ENCODE measurements at places on chromosomes 4 and X.

- no peak for DNase-seq
Measured at GRCh38 chrX:17024886-17025285, 78.4 kb downstream of the REPS2 start.

- peak; percentile 24 for DNase-seq
Measured at GRCh38 chr4:10173037-10173753, 56.6 kb upstream of the WDR1 start.

- no peak for DNase-seq
Measured at GRCh38 chrX:121958886-121959285, 911.5 kb downstream of the GLUD2 start.

GRCh38 chr4:133812236-133812635, 389.4 kb downstream of the PABPC4L start:
- DNase-seq, result no peak

GRCh38 chrX:53086464-53086863, 4.3 kb downstream of the TSPYL2 start:
- peak; percentile 65 for DNase-seq

GRCh38 chrX:20522420-20522819, 255.7 kb upstream of the RPS6KA3 start:
- DNase-seq, result no peak

DNA sequence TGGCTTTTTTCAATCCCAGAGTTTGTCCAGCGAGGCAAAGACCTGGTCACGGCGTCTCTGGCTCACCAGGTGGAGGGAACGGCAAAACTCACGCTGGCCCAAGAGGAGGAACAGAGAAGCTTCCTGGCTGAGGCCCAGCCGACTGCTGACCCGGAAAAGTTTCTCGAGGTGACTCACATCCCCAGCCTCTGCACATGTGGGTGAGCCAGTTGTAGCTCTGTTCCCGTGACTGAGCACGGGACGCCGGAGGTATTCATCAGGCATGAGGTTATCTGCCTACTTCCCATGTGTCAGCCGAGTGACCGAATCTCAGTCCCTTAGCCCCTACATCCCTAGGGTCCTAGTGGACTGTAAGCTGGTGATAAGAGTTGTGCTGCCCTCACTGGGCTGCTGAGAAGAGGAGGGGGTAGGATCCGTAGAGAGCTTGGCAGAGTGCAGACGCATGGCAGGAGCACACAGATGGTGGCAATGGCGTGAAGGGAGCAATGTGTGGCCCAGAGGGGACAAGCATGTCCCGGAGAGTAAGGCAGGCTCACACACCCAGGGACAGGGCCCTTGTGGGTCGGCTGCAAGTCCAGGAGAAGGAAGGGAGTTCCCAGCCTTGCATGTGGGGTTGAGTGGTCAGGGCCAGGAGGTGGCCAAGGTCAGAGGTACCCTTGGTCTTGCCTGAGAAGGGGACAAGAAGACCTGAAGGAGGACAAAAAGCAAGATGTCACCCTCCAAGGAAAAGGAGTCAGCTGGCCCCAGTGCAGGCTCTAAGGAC, 42.9 kb downstream of the EVC start:
- peak; percentile 82 for DNase-seq

DNA sequence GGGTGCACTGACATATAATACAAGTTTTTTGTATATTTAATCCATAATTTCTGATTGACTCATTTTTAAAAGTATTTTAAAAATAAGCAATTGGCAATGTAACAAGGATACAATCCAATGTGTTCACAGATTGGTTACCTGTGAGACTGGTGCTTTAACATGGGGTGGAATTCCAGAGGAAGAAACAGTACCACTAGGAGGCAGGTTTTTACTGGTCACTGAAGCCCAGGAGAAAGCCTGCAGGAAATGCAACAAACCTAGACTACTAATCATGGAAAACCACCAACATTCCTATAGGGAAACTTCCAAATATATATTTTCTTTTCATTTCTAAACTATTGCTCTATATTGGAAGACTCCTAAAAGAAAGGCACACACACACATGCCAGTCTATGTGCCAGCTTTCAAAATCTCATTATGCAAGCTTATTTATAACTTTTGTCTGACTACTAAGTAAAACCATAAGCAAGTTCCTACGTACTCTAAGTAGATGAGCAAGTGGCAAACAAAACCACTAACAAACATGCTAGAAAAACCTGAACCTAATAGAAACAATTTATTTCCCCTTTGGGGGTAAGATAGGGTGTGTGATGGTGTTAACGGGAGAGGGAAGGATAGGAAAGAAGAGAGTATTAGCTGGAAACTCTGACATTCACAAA, 19.2 kb downstream of the G3BP2 start:
- peak; percentile 45 for DNase-seq

DNA sequence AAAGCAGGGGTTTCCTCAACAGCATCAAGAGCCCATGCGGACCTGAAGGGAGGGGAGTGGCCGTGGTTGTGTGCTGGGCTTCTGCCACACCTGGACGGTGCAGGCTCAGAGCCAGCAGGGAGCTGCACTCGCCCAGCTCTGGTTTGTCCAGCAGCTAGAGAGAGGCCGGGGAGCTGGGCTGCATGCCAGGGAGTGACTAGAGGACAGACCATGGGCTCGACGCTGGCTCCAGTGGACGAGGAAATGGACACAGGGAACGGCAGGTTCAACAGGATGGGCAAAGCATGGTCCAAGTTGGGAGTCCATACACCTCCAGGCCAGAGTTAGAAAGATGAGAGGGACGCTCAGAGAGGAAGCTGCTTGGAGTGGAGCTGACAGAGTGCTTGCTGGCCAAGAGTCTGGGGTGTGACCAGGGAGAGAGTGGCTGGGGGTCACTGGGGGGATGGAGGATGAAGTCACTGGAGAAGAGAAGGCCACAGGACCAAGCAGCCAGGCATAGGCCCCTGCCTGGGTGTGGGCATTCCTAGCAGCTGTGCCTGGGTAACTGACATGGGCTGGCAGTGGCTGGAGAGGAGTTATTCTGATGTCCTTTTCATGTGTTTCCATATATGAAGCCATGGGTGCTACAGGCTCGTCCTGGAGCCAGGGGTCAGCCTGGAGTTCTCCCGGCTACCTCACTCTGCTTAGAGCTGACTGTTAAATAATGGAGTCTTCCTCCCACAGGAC, 42.8 kb downstream of the HTT-AS start:
- DNase-seq, result peak; percentile 66

- no peak for DNase-seq
Measured at GRCh38 chrX:110938977-110939732, 143.5 kb upstream of the CHRDL1 start.

GRCh38 chrX:78748846-78749245, 1.3 kb downstream of the LPAR4 start:
- DNase-seq, result no peak

GRCh38 chr4:89136525-89136924, 25.2 kb downstream of the TIGD2 start:
- DNase-seq, result no peak

DNA sequence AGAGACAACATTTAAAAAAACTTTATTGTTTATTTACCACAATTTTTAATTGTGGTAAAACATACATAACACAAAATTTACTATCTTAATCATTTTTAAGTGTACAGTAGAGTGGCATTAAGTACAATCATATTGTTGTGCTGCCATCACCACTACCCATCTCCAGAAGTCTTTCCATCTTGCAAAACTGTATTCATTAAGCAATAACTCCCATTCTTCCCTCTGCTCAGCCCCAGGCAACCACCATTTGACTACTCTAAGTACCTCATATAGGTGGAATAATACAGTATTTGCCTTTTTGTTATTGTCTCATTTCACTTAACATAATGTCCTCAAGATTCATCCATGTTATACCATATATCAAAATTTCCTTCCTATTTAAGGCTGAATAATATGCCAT, 12.8 kb upstream of the FAM47E start:
- no peak for DNase-seq

- no peak for DNase-seq
Measured at GRCh38 chrX:147478899-147479298, 432.8 kb upstream of the FMR1 start.

- DNase-seq, result no peak
Measured at GRCh38 chr4:144584428-144584827, 61.5 kb upstream of the HHIP start.

DNA sequence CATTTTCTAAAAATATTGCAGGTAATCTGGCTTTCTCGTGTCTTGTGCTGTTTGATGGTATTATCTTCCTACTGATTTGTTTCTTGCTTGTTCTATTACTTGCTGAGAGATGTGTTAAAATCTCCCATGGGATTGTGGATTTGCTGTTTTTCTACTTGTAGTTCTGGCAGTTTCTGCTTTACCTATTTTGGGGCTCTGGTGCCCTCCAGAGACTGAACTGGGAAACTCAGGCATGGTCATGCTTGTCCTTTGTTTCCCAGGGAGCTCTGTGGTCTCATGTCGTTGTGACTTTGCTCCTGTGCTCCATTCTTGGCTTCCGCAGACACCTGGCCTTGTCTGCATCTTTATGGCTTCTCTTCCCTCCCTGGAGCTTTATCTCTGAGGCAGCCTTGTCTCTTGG, 39.5 kb downstream of the NSD2 start:
- DNase-seq, result peak; percentile 64

GRCh38 chrX:119474615-119475388, 6.6 kb downstream of the SLC25A5 start:
- DNase-seq, result no peak

GRCh38 chr4:112532267-112532666, 16.3 kb upstream of the NEUROG2 start:
- peak; percentile 68 for DNase-seq

GRCh38 chrX:107628662-107629539, 591 bp downstream of the PRPS1 start:
- peak; percentile 35 for DNase-seq

GRCh38 chrX:142084611-142085010, 120.5 kb downstream of the MAGEC2 start:
- no peak for DNase-seq

DNA sequence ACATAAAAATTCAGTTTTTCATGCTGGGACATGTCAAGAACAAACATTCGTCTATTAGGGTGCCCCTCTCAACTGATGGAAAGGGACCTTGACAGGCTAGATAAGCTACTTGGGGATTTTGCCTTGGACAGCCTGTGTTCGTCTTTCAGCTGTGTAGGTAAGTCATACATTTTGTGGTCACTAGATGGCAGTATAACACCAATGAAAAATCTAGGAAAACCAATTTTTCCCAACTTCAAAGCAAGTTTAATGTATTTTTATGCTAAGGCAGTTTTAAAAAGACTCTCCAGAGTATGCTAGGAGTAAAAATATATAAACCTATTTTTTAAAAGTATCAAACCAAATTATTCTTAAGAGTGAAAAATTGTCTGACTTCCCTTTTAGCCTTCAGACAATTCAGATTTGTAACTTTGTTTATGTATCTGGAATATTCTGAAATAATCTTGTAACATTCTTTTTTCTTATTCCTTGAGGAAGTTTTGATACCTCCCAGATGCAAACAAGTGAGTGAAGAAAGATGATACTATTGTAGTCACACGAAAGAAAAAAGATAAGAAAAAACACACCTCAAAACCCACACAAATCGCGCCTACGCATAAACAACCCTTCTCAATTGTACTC, 158.3 kb downstream of the CPE start:
- DNase-seq, result peak; percentile 58

DNA sequence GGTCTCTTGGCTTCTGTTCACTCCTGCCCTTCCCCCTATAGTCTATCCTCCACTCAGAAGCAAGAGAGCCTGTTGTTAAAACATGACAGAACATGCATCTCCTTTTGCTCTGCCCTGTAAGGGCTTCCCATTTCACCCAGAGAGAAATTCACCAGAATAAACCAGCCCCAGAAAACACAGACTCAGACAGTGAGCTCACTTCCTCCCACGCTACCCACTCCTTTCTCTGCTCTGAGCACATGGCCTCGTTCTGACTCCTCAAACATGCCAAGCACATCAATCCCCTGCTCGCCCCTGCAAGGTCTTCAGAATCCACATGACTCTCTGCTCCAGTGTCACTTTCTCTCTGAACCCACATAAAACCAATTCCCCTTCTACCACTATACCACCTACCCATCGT, 50.4 kb downstream of the MID1 start:
- no peak for DNase-seq

DNA sequence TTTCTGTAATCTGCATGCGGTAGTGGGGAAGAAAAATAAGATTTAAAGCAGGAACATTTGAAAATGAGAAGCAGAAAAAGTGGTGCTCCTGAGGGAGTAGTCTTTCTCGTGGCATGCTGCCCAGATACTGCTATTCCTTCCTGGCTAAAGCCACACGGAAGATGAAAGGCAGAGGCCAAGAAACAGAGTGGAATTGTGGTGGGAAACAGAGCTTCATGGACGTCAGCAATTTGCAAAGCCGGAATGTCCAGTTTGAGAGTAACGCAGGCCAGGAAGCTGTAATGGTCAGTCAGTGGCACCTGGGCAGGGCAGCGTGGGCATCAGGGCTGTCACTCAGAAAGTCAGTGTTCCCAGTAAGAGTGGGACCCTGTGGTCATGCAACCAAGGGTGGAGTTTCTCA, 63.7 kb upstream of the FMR1 start:
- DNase-seq, result no peak

GRCh38 chr4:187826725-187827124, 168.8 kb upstream of the ZFP42 start:
- DNase-seq, result no peak

DNA sequence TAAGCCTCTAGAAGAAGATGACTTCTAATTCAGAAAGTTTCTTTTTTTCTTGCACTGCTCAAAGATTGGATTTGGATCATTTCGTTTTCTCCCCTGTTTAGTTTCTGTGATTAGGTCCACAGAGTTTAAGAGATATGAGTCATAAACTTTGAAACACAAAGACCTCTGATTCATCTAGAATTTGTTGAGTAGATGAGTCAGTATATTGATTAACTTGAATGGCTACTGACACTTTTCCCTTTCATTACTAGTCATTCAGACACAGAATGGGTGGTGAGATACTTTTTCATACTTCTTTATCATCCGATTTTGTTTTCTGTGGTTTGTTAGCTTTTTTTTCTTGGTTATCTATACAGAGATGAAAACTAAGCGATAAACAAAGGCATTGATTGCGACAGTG, 34.1 kb upstream of the AFF2 start:
- no peak for DNase-seq

GRCh38 chr4:73086095-73086868, 16.8 kb upstream of the COX18 start:
- no peak for DNase-seq

GRCh38 chr4:87224141-87224923, 3.9 kb upstream of the KLHL8 start:
- DNase-seq, result no peak

- no peak for DNase-seq
Measured at GRCh38 chr4:113040793-113041192, 8.7 kb upstream of the ANK2 start.

- no peak for DNase-seq
Measured at GRCh38 chr4:1151541-1151940, 20.8 kb downstream of the SPON2 start.
